ENCODE measurements at places on chromosomes 3 and 15. TPM values are rescaled to one million over a fixed set of nuclear protein-coding genes. Genes with fewer than 3 reads are reported as not detected.

CIAO2A gene
- 97.9 TPM for total RNA-seq

ACKR2 gene
- 1.1 TPM for total RNA-seq

MST1R gene
- total RNA-seq = 3.1 TPM

DLL4 gene
- total RNA-seq = 3.1 TPM

TNFSF10 gene
- total RNA-seq = 2.7 TPM

AHSG gene
- not detected for total RNA-seq

CNTN6 gene
- total RNA-seq = not detected

ZWILCH gene
- total RNA-seq = 7.2 TPM

KLHDC8B gene
- 42.7 TPM for total RNA-seq

KLF15 gene
- total RNA-seq = 9.5 TPM

DIPK2A gene
- 28.3 TPM for total RNA-seq

CCR1 gene
- not detected for total RNA-seq

GOLGA6L7 gene
- not detected for total RNA-seq

ETV5 gene
- 48.0 TPM for total RNA-seq

SPSB4 gene
- total RNA-seq = not detected

GPR156 gene
- total RNA-seq = 0.78 TPM

ST3GAL6 gene
- total RNA-seq = 1.7 TPM

GUCA1C gene
- total RNA-seq = not detected

POLR2M gene
- 31.8 TPM for total RNA-seq

TMCO5A gene
- not detected for total RNA-seq

ZNF662 gene
- 1.3 TPM for total RNA-seq

SOX2 gene
- total RNA-seq = not detected

IQCF5 gene
- total RNA-seq = not detected

THPO gene
- 0.56 TPM for total RNA-seq

CHRFAM7A gene
- not detected for total RNA-seq

All from epithelial cell of alveolus of lung (primary cell).